Activated CD4-positive, alpha-beta T cell treated with anti-CD3 and anti-CD28 coated beads, Interleukin-2, Interleukin-4, amounts not matched to agents 100 ng/mL and 50 ng/mL, durations not matched to agents 16 hours and 8 hours (primary cell): ENCODE measurements at places on chromosomes 6 and 20.

DNA sequence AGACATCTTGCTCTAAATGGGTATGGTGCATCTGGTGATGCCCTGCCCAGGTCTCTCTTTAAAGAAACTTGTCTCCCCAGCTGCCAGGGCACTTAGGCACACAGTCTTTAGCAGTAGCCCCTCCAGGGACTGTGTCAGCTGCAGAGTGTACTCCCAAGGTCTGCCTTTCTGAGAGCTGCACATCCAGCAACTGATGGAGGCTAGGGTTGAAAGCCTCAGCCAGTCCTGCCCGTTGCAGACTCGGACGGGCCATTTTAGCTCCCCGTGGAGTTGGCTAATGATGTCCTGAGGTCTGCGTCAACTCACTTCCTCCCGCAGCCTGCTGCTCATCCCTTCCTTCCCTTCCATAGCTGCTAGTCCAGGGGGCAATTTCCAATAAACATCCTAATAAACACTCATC, 381.8 kb downstream of the PTPRT start:
- DNase-seq, result no peak

DNA sequence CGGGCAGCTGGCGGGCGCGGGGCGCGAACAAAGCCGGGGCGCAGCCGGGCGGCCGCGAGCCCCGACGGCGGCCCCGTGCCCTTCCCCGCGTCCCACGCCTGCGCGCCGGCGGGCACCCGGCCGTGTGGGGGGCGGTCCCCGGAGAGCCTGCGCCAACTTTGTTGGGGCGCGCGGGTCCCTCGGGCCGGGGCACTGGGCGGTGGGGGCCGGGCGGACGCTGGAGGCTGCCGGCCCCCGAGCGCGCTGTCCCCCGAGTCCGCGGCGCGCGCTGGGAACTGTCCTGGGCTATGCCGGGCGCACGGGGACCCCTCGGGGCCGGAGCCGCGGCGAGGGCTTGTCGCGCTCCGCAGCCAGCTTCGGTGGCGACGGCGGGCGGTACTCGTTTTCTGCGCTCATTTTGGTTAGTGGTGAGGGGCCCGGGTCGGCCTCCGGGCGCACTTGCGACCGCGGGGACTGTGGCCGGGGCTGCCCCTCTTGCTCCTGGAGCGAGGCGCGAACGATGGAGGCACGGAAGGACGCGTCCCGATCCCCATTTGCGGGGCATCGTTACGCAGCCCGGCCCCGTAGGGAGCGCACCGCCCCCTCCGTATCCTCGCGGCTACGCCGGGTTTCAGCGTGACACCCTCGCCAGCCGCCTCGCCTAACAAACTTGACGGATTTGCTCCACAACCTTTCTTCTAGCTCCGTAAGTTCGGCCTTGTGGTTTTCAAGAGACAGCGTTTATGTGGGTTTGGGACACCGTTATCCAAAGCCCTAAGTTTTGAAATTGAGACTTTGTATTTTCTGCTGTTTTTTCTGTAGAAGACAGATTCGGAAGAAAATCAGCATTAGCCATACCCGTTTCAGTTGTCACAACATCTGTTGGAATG, 622 bp downstream of the SS18L1 start:
- peak; percentile 58 for DNase-seq

- no peak for DNase-seq
Observed at GRCh38 chr6:48535582-48536009, 424.6 kb upstream of the PTCHD4 start.

- DNase-seq, result no peak
Observed at GRCh38 chr6:137043710-137044365, 927 bp downstream of the IL20RA start.

DNA sequence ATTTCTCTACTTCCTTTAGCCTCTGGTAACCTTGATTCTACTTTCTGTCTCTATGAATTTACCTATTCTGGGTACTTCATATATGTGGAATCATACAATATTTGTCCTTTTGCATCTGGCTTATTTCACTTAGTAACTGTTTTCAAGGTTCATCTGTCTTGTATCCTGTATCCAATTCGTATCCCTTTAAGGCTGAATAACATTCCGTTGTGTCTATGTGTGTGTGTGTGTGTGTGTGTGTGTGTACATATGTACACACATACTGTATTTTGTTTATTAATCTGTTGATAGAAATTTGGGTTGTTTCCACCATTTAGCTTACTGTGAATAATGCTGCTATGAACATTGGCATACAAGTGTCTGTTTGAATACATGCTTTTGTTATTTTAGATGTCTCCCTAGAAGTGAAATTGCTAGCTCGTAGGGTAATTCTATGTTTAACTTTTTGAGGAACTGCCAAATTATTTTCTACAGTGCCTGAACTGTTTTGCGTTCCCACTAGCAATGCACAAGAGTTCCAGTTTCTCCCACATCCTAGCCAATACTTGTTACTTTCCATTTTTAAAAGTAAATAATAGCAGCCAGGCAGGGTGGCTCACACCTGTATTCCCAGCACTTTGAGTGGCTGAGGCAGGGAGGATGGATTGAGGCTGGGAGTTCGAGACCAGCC, 17.7 kb downstream of the SENP6 start:
- no peak for DNase-seq

DNA sequence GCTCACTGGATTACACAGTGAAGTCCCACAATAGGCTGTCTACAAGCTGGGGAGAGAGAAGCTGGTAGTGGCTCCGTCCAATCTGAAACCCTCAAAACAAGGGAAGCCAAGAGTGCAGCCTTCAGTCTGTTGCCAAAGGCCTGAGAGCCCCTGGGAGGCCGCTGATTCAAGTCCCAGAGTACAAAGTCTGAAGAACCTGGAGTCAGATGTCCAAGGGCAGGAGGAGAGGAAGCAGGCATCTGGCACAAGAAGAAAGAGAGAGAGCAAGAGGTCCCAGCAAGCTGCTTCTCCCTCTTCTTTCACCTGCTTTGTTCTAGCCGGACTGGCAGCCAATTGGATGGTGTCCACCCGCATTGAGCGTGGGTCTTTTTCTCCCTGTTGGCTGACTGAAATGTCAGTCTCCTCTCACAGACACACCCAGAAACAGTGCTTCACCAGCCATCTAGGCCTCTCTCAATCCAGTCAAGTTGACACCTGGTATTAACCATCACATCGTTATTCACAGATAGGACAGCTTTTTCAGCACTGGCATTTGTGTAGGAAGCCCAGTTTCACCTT, 51.2 kb downstream of the CRYBG1 start:
- DNase-seq, result no peak
